ENCODE measurements at places on chromosomes 4 and X.

GRCh38 chrX:16239211-16239610, 71.9 kb downstream of the MAGEB17 start:
- peak; percentile 75 for DNase-seq

DNA sequence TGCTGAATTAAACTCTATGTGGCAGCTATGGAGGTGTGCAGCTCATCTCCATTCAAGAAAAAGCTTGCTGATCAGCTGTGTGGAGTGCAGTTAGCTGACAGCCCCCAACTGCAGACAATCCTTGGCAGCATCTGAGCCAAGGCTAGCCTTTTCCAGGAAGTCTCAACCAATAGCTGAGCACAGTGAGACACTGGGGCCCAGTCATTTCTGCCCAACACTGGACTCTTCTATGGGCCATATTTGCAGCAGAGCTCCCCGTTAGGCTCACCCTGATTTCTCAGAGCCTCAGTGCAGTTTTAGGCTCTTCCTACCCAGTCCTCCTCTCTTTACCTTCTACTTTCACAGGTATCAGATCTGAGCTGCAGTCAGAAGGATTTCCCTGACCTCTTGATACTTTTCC, 12.9 kb downstream of the DDX53 start:
- no peak for DNase-seq

GRCh38 chr4:89538886-89539285, 231.3 kb upstream of the GPRIN3 start:
- no peak for DNase-seq

DNA sequence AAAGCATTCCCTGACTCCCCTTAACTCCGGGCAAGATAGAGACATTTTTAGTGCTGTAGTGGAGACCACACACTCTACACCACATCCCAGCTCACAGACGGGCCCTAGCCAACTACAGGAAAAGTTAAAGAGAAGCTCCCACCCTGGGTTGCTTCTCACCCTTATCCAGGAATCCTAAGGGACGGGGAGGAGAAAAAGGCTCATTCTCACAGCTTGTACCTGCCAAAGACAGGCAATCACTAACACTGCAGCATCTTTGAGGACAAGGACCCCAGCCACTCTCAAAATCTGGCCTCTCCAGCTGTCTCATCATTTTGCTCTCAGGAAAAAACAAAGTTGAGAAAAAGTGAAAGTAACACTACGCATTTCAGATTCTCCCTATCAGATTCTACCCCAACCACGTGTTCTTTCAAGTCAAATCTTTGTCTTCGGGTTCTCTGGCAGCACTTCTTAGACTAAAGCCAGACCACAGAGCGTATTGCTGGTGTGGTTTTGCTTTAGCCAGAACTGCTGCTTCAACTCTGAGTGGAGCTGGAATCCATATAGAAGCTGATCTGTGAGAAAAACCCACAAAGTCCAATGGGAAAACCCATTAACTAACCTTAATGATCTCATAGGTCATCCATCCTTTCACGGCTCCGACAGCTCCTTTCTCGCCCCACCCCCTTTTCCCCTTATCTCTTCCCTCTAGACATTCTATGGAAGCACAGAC, 605.9 kb upstream of the DIPK2B start:
- no peak for DNase-seq

- no peak for DNase-seq
These were observed 19.8 kb downstream of the PSAPL1 start for GRCh38 chr4:7414736-7415510.

DNA sequence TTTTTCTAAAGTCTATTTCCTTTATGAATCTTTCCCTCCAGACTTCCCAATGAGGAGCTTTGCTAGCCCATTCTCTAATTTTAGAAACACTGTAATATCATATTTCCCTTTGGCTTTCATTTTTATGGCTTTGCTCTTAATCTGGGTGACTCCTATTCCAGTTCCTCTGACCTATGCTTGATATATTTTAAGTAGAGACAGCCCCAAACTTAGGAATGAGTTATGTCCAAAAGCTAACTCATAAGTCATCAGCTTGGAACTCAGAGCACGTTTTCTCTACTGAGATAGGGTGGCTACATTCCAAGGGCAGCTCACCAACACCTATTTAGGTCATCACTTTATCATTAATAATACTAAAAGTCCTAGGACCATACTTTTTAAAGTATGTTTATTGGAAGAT, 77.8 kb downstream of the OR13H1 start:
- DNase-seq, result no peak

GRCh38 chr4:108888769-108889168, 125.9 kb upstream of the ETNPPL start:
- DNase-seq, result no peak

DNA sequence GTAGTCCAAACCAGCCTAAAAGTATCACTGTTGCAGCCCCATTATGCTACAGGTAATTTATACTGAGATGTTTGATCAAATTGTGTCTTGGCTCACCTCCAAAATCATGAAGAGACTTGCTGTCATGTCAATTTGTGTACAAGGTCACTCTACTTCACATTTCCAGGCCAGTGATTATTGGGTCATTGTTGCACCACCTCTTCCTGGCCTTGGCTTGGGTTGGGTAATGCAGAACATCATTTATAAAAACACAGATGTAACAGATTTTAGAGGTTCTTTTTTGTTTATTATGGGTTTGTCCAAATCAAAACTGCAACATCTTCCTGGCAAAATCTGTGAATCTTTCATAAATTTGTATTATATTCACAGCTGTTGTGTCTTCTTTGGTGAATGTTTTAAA, 459.5 kb downstream of the ANKRD50 start:
- no peak for DNase-seq

DNA sequence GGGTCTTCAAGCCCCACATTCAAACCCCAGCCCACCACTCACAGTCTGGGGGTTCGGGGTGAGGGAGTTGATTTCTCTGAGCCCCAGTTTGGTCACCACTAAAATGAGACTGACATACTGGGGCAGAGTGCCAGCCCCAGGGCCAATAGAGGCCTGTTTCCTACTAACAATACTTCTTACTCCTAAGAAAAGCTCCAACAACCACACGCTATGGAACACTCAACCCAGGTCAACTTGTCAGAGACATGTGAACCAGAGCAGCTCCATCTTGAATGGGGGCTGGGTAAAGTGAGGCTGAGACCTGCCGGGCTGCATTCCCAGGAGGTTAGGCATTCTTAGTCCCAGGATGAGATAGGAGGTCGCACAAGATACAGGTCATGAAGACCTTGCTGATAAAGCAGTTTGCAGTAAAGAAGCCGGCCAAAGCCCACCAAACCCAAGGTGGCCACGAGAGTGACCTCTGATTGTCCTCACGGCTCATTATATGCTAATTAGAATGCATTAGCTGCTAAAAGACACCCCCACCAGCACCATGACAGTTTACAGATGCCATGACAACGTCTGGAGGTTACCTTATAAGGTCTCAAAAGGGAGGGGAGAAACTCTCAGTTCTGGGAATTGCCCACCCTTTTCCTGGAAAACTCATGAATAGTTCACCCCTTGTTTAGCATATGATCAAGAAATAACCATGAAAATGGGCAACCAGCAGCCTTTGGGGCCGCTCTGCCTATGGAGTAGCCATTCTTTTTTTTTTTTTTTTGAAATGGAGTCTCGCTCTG, 26.6 kb upstream of the HTRA3 start:
- no peak for DNase-seq

DNA sequence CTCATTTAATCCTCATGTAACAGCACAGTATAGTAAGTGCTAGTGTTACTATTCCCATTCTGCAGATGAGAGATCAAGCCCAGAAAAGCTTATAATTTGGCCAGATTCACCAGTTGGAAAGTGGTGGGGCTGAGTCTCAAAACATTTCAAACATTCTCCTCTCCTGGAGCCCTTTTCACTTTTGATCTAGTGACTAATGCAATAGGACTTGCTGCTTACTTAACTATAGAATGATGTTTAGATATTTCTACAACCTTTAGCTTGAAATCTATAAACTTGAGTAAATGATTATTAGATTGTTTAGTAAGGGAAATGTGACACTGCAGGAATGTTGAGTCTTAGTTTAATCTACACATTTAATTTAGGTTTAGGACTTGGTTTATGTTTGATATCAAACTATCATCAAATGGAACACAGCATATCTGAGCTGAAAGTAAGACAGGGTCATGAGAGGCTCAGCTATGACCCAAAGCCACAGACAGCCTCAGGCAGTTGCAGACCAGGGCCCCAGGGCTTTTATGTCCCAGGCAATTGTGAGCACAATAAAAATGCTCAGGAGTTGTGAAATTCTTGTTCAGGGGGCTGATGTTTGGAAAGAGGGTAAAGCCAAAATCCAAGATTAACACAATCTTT, 199.5 kb upstream of the HS3ST1 start:
- no peak for DNase-seq

GRCh38 chrX:22135171-22135711, 103.1 kb downstream of the PHEX start:
- DNase-seq, result no peak

DNA sequence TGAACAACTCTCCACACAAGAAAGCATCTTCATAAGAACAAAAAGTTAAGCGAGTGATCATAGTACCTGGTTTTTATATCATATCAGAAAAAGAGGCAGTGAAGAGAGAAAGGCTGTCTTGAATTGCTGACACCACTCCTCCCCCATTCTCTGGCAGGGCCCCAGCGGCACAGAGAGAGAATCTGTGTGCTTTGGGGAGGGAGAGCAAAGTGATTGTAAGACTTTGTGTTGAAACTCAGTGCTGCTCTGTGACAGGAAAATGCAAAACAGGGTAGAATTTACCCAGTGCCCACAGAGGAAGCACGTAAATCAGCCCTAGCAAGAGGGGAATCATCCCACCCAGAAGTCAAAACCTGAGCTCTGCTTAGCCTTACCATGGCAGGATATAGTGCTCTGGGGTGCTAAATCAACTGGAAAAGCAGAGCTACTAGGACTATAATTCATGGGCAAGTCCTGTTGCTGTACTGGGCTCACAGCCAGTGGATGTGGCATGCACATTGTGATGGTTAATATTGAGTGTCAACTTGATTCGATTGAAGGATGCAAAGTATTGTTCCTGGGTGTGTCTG, 174.6 kb downstream of the PRR32 start:
- DNase-seq, result no peak

DNA sequence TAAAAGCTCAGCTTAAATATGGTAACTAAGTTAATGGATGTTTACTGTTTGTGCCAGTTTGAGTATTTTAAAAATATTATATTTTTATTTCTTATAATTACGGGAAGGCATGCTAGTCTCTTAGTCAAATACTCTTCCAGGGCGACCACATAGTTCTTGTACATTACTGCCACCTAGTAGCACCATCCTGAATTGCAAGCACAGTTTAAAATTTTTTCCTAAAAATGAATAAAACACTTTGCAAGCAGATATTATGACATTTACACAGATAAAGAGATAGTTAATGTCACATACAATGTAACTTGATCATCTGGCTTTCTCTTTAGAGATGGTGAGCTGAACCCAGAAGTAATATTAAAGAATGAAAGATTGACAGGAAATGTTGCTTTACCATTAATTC, 11.5 kb downstream of the NDP start:
- DNase-seq, result no peak

- DNase-seq, result peak; percentile 60
These were observed 231.3 kb upstream of the PITX2 start for GRCh38 chr4:110854021-110854678.

GRCh38 chr4:135838889-135839288, 1637.3 kb upstream of the PABPC4L start:
- no peak for DNase-seq

GRCh38 chr4:140113653-140114052, 40.3 kb downstream of the MAML3 start:
- no peak for DNase-seq

DNA sequence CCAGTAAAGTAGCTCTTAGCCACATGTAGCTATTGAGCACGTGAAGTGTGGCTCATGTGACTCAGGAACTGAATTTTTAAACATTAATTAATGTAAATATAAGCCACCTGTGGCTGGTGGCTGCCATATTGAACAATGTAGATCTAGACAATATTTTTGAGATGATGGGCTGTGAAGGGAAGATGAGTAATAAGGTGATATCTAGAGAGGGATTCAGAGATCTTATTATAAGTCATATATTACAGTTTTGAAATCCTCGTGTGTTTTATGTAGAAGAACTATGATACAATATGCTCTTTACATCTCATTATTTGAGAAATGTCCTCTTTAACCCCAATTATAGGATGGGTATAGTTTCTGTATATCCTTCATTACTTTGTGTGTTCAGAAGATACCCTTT, 5.6 kb downstream of the GAR1 start:
- no peak for DNase-seq

- DNase-seq, result no peak
These were observed 10.2 kb upstream of the N4BP2 start for GRCh38 chr4:40046311-40046980.

GRCh38 chr4:101337688-101338087, 9.6 kb downstream of the PPP3CA start:
- DNase-seq, result peak; percentile 27

DNA sequence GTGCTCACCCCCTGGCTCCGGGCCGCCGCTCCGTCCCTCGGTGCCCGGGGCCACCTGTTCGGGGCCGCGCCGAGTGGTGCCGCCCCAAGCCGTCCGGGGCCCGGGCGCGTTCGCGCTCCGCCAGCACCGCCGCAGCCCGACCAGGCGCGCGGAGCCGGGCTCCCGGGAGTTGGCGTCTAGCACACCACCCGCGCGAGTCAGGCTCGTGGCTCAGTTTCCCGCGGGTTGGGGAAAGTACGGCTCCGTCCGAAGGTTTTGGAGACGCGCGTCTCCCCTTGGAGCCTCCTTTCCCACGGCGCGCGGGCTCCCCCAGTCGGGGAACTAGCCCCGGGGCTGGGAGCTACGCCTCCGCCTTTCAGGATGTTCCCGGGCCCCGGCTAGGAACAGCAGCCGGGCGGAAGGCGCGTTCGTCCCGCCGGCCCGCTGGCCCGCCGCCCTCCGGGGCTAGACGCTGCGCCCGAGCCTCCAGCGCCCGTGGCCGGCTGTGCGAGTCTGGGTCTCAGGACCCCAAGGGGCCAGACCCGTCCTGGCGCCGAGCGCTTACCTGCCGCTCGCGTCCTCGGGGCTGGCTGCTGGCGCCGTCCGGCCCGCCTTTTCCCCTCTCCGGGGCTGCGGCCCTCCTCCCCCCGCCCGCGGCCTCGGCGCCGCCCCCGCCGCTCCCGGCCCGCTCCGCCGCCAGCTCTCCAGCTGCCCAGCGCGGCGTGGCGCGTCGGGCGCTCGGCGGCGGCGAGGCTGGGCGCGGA, at the start of gene ADGRG2:
TSS of gene ADGRG2 (minus strand) at position 571 of the 743 bp plus-strand sequence. CDS start 53,634 bp downstream, outside the sequence.
- no peak for DNase-seq

DNA sequence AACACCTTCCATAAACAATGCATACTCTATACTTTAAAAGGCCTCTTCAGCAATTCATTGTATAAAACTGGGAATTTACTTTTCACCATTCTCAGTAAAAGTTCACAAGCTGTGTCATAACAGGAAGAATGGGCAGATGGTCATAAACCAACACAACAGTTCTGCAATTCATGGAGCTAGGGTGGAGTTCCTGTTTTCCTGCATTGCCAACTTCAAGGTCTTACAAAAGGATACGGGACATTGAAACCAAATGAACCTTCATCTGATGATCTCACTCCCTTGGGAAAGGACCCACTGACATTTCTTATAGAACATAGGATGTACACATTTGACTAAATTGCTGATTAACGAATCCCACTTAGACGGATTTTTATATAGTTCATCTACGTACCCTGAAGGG, 4.1 kb downstream of the KDR start:
- DNase-seq, result no peak
